ENCODE measurements at places on chromosomes 2 and 18.

GRCh38 chr2:207722773-207723424 is 11.5 kb downstream of the CCNYL1 start:
- DNase-seq, result no peak

DNA sequence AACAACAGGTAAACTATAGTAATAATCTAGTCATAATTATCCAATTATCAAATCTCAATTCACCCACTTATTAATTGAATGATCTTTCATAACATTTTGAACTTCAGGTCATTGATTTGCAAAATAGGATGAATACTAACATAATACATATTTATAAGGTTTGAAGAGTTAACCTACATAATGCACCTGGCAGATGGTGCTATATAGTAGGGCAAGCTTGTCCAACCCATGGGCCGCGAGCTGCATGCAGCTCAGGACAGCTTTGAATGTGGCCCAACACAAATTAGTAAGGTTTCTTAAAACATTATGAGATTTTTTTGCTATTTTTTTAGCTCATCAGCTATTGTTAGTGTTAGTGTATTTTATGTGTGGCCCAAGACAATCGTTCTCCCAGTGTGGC is 815.8 kb upstream of the ID2 start:
- no peak for DNase-seq

- DNase-seq, result no peak
Observed at GRCh38 chr2:173048897-173049661, 26.6 kb upstream of the MAP3K20 start.

DNA sequence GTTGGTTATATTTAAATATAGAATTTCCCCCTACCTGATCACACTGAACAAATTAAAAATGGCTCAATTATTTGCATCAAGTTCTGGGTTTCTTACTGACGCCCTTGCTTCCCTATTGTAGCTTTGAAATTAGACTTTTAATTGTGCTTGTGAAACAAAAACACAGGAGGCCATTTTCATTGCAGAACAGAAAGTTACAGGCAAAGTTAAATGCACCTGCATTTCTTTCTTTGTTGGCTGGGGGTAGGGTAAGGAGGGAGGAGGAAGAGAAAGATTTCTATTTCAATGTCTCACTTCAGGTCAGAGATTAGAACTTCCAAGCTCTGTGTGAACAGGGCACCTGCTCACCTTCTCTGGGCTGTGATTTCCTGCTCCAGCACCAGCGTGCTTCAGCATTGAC is 199.6 kb downstream of the BCL11A start:
- no peak for DNase-seq

- no peak for DNase-seq
Observed at GRCh38 chr2:32403782-32404181, 47.0 kb downstream of the BIRC6 start.

GRCh38 chr2:172976816-172977215 is 98.8 kb upstream of the MAP3K20 start:
- no peak for DNase-seq
